Stimulated activated CD8-positive, alpha-beta memory T cell treated with anti-CD3 and anti-CD28 coated beads, Interleukin-7, amount 100 ng/mL, for 4 hours (primary cell): ENCODE measurements at places on chromosomes 16 and 17.

DNA sequence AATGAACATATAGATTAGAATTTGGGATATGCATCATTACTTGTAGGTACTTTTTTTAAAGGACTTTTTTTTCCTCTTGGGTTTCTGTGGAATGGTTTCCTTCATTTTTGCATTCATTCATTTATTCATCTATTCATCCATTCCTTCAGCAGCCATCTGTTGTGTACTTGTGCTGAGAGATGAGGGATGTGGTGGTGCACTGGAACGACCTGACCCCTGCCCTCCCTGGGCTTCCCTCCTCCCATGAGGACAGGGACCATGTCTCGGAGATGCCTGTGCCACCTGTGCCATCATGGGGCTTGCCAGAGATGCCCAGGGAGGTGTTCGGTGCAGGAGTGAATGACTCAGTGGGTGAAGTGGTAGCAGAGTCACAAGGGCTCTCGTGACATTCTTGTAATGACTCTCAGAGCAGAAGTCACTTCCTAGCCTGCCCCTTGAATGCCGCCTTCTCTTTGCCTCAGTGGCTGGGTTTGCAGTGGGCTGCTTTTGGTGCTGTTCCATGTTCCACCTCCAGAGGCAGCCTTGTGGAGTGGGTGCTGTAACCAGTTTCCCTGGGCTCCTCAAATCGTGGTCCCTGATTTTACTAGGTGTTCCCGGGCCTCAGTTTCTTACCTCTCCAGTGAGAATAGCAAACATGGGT, 43.9 kb downstream of the CLEC16A start:
- peak; percentile 23 for DNase-seq

DNA sequence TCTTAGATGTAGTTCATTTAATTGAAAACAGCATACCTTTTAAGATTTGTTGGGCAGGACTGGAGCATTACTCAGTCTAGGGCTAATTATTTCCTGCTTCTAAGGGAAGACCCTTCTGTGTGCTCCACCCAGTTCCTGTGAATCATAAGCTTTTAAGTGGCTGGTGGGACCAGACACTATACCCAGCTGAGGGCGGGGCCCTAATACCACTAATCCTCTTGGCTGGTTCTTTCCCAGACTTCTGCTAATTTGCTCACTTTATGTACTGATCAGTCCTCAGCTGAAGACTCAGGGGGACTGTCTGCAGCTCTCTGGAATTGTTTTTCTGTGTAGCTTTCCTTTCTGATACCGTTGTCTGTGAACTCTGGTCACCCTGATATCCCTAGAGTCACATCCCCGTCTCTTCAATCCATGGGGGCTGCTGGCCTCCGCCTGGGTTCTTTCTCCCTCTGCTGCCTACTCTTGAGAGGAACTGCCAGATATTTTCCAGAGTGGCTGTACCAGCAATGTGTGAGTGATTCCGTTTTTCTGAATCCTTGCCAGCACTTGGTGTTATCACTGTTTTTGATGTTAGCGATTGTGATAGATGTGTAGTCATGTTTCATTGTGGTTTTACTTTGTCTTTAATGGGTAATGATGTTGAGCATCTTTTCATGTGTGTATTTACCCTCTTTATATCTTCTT, 35.1 kb downstream of the MFSD11 start:
- peak; percentile 54 for DNase-seq

DNA sequence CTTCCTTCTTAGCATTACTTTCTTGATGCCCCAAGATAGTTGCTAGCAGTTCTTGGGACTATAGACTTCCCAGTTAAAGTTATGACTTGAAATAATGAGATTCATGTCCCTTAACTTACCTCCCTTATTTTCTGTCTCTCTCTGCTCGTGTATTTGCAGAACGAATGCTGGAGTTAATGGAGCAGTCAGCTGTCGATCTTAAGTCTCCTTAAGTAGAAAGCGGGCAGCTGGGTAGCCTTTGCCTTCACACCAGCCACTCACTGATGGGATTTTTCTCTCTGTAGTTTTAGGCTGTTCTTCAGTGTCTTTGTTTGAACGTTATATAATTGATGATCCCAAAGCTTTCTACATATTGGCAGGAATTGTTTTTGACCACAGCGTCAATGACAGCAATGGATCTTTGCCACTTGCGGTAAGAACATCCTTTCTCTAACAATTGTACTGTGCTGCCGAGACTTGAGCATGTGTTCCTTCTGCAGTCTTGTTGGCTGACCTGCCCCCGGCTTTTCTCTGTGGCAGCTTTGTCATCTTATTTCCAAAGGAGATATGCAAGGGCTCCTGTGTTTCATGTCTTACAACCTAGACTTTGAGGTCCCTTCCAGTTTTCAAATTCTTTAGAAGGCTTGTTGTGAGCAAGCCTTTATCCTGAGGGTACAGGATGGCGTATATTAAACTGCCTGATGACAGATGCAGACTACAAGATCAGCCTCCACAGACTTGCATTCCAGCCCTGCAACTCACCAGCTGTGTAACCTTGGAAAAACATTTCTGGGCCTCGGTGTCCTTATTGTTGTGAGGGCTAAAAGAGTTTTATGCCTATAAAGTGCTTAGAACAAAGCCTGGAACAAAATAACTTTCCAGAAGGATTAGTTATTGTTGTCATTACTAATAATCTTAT, 25.1 kb upstream of the ABCA3 start:
- DNase-seq, result no peak

GRCh38 chr17:44112284-44113280, 10.9 kb downstream of the HDAC5 start:
- no peak for DNase-seq

GRCh38 chr16:74480150-74481029, 59.1 kb upstream of the CLEC18B start:
- DNase-seq, result no peak

DNA sequence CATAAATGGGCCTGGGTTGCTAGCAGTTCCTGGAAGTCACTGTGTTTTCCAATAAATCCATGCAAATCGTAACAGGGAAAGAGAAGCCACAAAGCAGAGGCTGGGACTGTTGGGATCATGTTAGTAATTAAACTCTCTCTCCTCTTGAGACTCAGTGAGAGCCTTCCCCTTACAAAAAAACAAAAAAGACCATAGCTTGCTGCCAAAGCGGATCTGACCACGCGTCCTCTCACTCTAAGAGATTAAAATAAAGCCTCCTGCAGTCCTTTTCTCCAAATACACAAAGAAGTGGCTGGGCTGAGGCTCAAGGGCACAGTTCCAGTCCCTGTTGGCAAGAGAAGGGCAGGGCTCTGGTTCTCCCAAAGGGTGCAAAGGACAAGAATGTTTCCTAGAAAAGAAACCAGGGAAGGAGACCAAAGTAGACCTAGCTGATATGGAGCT, 38.5 kb downstream of the PIGL start:
- DNase-seq, result no peak

DNA sequence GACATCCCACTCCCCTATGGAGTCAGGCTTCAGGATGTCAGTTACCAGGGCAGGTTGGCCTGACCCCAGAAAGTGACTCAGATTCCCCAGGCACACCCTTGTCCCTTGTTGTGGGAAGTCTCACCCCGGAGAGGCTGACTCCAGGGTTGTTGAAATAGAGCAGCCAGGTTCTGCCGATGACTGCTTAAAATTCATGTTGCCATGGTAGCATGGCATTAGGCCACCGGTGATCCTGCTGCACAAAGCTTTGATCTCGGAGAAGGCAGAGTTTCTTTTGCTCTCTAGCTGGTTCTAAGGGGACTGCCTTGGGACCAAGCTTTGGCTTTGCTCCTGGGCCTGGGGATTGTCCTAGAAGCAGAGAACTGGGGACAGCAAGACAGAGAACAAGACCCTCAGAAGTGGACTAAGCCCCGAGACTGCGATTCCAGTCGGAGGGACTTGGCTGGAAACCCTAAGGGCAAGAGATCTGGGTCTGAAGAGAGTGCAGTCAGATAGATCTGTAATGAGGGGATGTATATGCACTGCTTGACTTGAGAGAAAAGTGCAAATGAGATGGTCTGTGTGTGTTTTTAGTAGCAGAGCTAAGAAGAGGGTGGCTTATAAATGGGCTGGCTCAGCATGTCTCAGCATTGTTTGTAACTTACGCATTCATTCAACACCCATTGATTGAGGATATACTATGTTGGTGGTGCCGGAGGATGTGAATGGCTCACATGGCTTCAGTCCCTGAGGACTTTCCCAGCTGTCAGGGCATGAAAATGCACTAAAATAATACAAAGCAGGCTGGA, 106.9 kb downstream of the RGS9 start:
- no peak for DNase-seq

GRCh38 chr16:4315186-4316107, at the start of gene GLIS2:
TSS of gene GLIS2 (plus strand) at chr16:4316067. CDS start at chr16:4332281, 16,214 bp downstream.
- DNase-seq, result peak; percentile 35

DNA sequence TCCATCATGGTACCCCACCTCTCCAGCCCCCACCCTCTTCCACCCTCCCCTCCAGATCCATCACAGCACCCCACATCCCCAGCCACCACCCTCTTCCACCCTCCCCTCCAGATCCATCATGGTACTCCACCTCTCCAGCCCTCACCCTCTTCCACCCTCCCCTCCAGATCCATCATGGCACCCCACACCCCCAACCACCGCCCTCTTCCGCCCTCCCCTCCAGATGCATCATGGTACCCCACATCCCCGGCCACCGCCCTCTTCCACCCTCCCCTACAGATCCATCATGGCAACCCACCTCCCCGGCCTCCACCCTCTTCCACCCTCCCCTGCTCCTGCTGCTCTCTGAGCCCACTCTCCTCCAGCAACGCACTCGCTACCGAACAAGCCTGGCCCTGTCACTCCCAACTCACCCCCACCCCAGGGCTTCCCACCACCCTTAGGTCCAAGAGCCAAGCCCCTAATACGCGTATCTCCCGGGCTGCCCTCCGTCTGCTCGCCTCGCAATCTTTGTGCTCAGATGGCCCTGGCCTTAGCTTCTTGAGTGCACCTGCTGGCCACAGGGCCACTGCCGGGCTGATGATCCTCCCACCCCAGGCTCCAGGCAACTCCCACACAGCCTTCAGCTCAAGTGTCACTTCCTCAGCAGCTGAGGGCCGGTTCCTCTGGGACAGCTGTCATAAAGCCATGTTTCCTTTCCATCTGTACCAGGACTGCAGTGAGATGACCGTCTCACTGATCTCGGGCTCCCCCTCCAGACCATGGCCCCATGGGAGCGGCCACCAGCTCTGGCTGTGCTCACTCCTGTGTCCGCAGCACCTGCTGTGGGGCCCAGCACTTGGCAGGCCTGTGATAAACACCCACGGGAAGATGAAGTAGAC, 25.5 kb downstream of the KDM8 start:
- DNase-seq, result no peak

DNA sequence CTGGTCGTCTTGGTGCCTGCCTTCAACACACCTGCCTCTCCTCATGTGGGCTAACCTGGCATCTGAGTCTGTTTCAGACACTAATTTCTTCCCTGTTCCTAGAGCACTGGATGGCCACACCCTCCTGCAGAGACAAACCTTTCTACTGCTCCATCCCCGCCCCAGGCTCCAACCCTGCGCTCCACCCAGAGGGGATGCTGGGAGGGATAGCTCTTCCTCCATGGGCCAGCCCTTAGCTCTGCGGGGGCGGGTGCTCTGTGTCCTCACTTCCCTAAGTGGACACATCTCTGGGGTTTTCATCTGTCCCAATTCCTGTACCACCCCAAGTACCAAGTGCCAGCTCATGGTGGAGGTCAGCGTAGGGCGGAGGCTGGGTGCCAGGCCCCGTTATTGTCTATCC, 11.0 kb upstream of the CRISPLD2 start:
- no peak for DNase-seq

- DNase-seq, result no peak
Measured at GRCh38 chr16:81576696-81577095, 132.1 kb downstream of the CMIP start.

DNA sequence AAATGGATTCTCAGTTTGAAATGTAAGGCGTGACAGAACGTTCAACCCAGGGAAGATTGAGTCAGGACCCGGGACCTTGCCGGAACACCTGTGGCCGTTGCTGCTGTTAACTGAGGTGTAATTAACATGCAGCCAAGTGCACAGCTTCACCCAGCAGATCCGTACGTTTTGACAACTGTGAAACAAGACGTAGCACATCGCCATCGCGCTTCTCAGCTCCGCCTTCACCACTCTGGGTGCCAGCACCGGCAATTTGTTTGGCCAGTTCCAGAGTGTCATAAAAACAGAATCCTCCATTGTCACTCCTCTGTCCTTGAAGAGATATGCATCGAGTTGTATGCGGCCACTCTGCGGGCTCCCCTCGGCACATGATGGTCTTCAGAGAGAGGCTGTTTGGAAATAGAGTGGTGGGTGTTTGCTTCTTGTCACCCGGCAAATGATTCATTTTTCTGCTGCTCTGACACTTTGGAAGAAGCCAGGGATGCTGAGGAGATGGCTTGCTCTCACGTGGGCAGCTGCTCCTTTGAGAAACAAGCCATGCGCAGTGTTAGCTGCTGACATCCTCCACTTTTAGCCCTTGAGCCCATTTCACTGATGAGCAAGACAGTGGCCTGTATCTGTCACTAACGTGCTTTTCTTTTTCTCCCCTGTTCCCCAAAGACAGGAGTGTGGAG, 22.6 kb downstream of the NAA60 start:
- no peak for DNase-seq

GRCh38 chr16:64778777-64779176, 343.1 kb downstream of the CDH11 start:
- DNase-seq, result no peak

DNA sequence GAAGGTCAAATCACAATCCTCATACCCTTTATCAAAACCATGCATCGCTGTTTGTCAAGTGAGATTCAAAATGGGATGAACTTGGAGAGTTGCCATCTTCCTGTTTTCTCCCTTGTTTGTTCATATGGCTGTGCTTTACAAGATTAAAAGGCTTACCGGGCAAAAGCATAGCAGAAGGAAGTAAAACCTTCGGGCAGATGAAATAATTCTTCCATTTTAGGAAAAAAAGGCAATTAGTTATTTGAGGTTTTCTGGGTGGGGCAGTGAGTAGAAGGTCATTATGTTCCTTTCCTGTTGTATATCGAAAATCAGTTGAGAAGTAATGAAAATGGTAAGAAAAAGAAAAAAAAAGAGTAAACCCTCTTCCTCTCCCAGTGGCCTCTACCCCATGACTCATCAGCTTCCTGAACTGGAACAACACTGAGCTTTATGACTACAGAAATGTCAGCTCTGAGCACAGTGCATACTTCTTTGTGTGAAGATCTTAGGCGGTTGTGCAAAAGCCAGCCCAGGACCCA, 369.2 kb downstream of the CDH13 start:
- no peak for DNase-seq

DNA sequence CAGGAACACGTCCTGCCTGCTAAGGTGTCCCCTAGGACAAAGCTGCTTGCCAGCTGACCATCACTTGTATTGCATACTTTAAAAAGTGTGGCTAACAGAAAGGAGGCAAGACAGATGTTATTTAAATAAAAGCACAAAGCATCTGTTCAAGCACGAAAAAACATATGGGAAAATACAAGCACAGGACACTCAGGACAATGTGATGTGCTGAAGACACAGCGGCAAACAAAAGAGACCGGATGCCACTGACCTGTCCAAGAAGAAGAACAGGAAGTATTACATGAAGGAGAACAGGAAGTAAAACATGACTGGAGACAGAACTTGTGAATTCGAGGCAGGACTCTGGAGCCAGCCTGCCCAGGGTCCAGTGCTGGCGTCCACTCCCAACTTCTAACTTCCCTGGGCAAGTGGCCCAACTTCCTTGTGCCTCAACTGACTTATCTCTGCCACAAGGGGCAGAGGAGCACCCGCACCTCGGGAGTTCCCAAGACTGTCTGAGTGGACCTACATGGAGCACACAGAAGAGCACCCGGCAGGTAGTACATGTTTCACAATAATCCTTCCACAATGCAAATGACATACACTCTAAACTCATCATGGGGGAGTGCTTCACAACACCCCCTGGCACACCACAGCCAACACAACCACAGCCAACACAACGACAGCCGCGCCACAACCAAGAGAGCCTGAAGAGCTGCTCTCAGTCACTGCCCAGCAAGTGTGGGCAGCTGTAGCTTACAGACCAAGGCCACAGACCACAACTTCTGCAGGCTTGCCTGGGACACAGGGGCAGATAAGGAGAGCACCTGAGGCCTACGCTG, 36.6 kb downstream of the ANKRD11 start:
- no peak for DNase-seq
